SIG-M5 (cell line): ENCODE measurements at places on chromosomes 7 and 10.
A peak's percentile ranks its signal among the peaks of the same experiment; 100 is the strongest.

- no peak for DNase-seq
Measured at GRCh38 chr7:155745737-155746136, 66.5 kb downstream of the SHH start.

GRCh38 chr10:36789974-36790373 lies 335.4 kb upstream of the ANKRD30A start:
- DNase-seq: no peak

GRCh38 chr7:95662987-95663386 lies 66.7 kb upstream of the PDK4 start:
- no peak for DNase-seq

- DNase-seq: no peak
Measured at GRCh38 chr7:139767561-139767982, 10.2 kb downstream of the HIPK2 start.

DNA sequence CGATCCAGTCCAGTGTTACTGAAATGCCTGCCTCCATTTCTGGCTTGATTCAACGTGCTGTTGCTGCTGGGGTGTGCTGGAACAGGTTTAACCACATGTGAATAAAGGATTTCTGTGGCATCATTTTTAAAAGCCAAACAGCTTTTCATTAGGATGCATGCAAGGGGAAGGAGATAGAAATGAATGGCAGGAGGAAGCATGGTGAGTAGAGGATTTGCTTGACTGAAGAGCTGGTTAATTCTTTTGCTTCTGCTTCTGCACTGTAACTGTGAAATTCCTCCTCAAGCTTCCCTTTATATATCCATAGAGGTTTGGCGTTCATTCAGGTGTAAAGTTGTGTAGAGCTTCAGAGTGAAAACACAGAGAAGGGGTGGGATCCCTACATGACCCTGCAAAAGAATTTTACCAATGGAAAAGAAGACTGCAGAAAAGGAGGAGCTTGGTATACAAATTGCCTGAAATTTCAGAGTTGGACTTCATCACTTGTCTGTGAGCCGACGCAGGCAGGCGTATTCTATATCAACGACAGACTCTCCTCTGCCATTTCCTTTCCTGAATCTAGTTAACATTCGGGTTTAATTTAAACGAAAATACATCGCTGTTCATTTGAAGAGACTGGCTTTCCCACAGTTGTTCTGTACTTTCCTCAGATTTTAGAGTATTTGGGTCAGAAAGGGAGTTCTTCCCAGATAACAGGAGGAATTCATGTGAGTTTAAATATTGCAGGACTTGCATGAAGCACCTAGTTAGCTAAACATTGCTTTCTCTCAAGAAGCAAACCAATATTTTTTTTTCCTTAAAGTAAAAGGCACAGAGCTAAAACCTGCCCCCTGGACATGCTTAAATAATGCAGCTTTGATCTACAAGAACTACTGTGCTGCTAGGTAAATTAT lies at the start of gene SOSTDC1:
Gene SOSTDC1, minus strand, starts transcription at position 270 of the 893 bp plus-strand sequence. Its CDS starts 70 bp downstream, at position 200.
- no peak for DNase-seq

GRCh38 chr7:36736899-36737211 lies 12.6 kb upstream of the AOAH start:
- peak; percentile 74 for DNase-seq

DNA sequence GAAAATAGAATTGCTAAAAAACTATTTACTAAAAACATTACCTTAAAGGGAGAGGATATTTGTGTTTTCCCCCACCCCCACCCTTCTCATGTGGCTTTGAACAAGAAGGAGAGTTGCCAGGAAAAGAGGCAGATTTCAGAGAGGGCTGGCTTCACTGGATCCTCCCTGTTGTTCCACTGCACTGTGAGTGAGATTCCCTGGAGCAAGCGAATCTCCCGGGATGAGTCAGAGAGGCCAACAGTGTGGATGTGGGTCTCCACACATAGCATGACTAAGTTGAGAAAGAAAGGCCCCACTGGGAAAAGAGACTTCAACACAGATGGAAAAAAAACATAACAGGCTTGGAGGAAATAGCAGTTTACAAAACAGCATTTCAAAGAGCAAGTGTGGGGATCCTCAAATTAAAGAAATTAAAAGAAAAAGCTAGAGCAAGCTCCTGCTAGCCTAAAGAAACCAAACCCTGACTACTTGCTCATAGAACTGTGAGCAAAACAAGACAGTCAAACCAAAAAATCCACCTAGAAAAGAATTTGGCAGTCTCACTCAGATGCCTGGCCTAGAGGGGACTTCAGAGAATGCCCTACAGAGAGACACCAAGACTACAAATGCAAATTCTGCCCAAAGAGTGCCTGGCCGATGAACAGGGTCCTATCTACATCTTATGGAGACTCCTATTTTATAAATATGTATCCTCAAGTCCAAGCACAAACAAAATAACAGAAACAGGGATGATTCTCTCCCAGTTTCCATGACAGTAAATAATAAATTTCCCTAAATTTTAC lies 3.4 kb downstream of the CAV1 start:
- no peak for DNase-seq
